ENCODE measurements at places on chromosomes 4 and X.

DNA sequence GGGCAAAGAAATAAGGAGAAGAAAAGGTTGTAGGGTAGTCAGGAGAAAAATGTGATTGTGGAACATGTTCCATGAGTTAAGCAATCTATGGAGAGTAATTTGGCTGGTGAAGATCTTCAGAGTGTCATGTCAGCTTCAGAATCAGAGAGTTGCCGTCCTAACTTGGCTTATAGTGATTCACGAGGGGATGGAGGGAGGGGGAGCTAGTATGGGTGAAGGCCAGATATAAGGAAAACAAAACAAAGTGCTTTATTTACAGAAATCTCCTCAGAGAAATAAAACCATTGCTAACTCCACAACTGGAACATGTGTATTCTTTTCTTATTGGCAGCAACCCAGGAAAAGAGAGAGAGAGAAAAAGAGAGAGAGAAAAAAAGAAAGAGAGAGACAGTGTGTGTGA lies 256.5 kb upstream of the NRK start:
- DNase-seq: no peak

DNA sequence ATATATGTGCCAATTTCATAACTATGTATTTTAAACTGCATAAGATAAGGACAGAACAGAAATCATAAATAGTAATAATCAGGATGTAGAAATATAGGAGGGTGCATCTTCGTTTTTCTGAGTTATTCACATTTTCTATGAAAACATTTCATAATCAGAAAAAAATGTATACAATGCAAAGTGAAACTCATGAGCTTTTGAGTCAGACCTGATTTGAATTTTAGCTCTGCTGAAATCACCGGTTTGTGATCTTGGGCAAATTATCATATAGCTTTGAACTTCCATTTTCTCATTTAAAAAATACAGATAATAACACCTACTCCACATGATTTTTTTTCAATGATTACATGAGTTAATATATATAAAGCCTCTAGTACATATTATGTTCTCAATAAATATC lies 106.9 kb downstream of the KDR start:
- no peak for DNase-seq

- no peak for DNase-seq
Observed at GRCh38 chr4:116489739-116490138, 595.6 kb downstream of the TRAM1L1 start.

- DNase-seq: no peak
Observed at GRCh38 chr4:143356493-143356892, 19.8 kb downstream of the GAB1 start.

GRCh38 chr4:44722001-44722400 lies 4.4 kb downstream of the GNPDA2 start:
- no peak for DNase-seq

DNA sequence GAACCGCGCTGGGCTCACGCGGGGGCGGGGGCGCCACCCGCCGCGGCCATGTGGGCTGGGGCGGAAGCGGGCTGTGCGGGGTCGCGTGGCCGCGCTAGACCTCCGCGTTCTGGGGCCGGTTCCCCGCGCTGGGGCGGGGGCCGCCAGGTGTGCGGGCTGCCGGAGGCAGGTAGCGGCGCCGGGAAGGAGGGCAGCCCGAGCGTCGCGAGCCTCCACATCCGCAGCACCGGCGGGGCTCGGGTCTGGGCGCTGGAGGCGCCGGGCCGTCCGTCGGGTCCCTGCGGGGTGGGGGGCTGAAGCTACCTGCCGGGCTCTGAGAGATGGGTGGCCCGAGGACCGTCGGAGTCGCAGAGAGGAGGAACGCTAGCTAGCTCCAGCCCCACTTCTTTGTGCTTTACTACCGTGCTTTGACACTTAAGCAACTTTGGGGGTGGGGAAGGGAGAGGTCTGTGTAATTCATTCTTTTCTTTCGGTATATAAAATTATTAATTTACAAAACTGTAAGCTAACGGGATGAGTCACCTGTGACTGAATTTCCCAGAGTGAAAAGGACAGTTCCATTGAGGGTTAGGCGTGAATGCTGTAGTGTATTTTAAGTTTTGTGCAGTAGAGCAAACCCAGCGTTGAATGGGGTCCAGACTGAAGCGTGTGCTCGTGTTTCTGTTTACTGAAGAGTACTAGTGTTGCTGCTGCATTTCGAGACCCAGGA lies 689 bp downstream of the METAP1 start:
- DNase-seq: no peak

GRCh38 chr4:7357323-7357722 lies 77.4 kb downstream of the PSAPL1 start:
- no peak for DNase-seq

GRCh38 chr4:169998981-169999380 lies 27.2 kb downstream of the MFAP3L start:
- no peak for DNase-seq

GRCh38 chrX:13000301-13000811 lies 25.4 kb downstream of the TMSB4X start:
- DNase-seq: no peak

DNA sequence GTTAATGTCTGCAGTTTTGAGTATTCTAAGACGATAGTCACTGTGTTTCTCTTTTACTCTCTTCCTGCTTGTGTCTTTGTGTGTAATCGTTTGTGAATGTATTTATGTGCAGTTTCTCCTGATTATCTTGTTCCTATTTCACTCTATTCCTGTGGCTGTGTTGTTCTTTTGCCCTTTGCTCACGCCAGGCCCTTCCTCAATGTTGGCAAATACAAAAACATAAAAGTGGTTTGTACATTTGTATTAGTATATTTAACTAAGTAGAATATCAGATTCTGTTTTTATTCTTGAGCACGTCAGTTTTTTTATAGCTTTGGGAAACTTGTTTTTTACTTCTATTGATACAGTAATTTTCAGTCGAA lies 107.6 kb upstream of the BMPR1B start:
- DNase-seq: no peak

- no peak for DNase-seq
Observed at GRCh38 chr4:78779280-78779679, 3.1 kb downstream of the BMP2K start.

GRCh38 chr4:104772849-104773248 lies 278.2 kb upstream of the CXXC4 start:
- no peak for DNase-seq

GRCh38 chr4:28555866-28556265 lies 1695.2 kb downstream of the STIM2 start:
- no peak for DNase-seq

GRCh38 chr4:172362569-172362968 lies 549.4 kb downstream of the GALNTL6 start:
- DNase-seq: no peak

DNA sequence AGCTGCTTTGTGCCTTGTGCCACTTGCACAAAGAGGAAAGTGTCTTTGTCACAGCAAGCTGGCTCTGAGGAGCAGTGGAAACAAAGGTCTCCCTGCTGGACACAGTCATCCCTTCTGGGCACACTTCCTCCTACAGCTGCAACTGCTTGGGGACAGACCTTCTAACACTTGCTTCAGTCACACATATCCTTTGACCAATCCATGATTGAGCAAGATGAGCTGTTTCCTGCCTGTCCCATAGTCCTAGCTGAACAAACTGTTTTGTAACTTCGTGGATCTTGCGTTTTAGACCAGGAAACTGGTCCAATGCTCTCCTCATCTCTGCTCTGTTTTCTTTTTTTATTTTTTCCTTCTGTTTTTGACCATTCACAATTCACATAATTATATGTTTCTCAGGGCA lies 98.5 kb downstream of the RRAGB start:
- no peak for DNase-seq

DNA sequence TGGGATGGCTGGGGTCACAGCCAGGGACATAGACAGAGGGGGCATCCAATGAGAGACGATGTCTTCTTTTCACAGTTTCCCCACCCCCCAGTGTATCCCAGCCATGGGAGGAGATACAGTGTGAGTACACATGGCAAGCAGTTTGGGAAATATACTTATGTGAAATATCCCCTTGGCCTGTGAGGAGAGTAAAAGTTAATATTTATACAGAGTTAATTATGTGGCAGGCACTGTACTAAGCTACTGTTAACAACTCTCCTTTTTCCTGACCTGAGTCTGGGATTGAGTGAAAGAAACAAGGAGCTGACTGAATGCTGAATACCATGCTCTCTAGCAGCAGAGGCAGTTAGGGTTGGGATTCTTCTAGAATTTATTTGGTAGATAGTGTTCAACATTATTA lies 35.3 kb downstream of the HCCS start:
- no peak for DNase-seq

GRCh38 chr4:100166297-100167039 lies 23.8 kb downstream of the DDIT4L start:
- no peak for DNase-seq

DNA sequence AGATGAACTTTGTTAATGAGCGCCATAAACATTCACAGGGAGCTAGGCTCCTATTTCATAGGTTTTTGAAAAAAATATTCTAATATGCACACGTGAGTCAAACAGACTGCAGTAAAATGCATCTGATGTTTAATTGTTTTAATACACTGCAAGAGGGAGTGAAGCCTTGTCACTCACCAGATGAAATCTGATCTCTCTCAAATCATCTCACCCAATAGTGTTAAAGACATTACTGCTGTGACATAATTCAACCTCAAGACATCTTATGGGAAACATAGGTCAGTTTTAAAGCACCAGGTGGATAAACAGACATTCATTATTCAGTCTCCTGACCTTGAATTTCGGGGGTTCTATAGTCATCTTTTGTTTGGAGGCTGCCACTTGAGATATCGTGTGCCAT lies 148.3 kb downstream of the MAML3 start:
- DNase-seq: no peak

GRCh38 chrX:110004215-110004614 lies 1.3 kb downstream of the TMEM164 start:
- no peak for DNase-seq

DNA sequence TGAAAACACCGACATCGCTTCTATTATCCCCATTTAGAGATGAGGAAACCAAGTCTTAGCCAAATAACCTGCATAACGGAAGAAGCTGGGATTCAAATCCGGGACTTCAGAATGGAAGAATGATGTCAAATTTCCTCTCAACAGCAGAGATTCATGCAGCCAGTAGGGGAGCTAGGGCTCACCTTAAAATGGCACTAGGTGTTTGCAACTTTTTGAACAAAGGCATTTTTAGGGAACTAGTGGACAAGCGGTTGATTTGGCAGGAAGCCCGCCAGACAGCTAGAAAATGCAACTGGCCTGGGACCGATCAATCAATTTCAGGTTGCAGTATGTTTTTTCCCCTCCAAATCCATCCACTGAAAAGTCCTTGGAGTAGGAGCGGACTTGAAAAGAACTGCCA lies 224.2 kb downstream of the PTTG2 start:
- no peak for DNase-seq

GRCh38 chrX:15404401-15405096 lies 20.3 kb upstream of the VEGFD start:
- DNase-seq: no peak

DNA sequence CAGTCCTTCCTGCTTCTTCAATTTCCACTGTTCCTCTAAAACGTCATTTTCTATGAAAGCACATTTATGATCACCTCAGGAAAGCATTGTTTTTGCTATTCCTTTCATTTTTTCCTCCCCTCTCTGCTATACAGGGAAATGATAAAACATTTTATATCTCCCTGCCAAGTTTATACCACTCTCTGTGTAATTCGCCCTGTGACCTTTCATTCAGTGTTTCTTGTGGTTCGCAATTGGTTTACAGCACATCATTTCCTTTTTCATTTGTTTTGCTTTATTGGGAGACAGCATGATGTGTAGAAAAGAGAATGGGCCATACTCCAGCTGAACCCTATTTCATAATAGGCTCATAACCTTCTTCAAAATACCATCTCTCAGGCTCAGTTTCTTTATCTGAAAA lies 99.9 kb upstream of the RAPGEF2 start:
- no peak for DNase-seq

DNA sequence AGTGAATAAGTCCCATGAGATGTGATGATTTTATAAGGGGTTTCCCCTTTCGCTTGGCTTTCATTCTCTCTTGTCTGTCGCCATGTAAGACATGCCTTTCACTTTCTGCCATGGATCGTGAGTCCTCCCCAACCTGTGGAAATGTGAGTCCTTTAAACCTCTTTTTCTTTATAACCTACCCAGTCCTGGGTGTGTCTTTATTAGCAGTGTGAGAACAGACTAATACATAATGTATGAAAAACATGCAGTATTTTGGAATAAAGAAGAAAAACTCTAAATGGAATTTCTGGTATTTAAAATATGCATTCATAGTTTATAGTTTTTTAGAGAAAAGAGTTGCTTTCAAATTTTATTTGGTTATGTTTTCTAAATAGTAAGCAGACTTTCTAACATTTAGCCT lies 360.7 kb downstream of the PCDH7 start:
- DNase-seq: no peak

All from GM12891 (cell line).